HCT116 (cell line): ENCODE measurements at places on chromosomes 1 and 21. TPM values are rescaled to one million over a fixed set of nuclear protein-coding genes. Genes with fewer than 3 reads are reported as not detected.

The ESRRG gene
- total RNA-seq, result not detected

The ATP6V1G3 gene
- total RNA-seq, result not detected

The ITGB2 gene
- total RNA-seq, result 1.5 TPM

The SHISA4 gene
- total RNA-seq, result 15.2 TPM

The GSTM1 gene
- total RNA-seq, result not detected

The RBM11 gene
- total RNA-seq, result not detected

The MIB2 gene
- 194 TPM for total RNA-seq

The EXO1 gene
- 32.9 TPM for total RNA-seq

The PLA2G2C gene
- total RNA-seq, result not detected

The DIP2A gene
- 39.9 TPM for total RNA-seq

The GNG4 gene
- 10.6 TPM for total RNA-seq

The KIAA0040 gene
- 32.4 TPM for total RNA-seq

The TNFRSF4 gene
- 0.37 TPM for total RNA-seq

The TMCC2 gene
- total RNA-seq, result 2.7 TPM

The HES4 gene
- 145 TPM for total RNA-seq

DNA sequence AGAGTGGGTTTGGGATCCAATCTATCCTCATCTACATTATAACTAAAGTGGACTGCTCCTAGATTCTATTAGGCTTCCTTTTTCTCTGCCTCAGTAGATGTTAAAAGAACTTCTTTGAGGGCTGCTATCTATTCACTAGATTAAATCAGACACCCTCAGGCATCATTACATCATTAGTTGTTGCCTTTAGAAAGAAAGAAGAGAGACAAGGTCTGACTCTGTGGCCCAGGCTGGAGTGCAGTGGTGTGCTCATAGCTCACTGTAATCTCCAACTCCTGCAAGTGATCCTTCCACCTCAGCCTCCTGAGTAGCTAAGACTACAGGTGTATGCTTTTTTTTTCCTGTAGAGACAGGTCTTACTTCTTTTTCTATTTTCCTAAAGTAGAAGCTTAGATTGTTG is 71.1 kb upstream of the EXO1 start:
- no peak for DNase-seq

- no peak for DNase-seq
Observed at GRCh38 chr1:155864393-155864792, 5.0 kb downstream of the SYT11 start.

GRCh38 chr1:209265301-209265700 is 318.2 kb upstream of the CAMK1G start:
- DNase-seq, result no peak

GRCh38 chr1:214717351-214717750 is 114.4 kb downstream of the CENPF start:
- DNase-seq, result no peak

- DNase-seq, result no peak
Observed at GRCh38 chr1:220298470-220299205, 26.4 kb upstream of the RAB3GAP2 start.

DNA sequence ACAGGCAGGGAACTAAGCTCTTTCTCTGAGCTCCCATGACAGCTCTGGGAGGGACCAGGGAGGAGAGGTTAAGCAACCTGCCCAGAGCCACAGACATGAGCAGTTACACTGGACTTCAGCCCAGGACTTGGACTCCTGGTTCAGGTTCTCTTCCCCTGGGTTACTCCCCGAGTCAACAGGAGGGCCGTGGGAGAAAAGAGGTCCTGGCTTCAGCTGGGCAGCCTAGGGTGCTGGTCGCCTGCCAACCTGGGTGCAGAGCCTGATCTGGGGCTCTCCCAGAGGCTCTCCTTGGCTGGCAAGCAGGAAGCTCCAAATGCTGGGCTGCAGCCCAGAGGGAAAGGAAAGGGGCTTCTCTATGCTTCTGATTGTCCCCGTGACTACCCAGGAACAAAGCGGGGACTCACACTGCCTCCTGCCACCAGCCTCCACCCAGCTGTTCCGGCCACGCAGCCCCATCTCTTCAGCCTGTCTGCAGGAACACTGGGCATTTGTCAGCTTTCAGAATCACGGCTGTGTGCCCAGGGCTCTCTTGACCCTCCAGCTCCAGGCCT is 141.8 kb downstream of the HIVEP3 start:
- DNase-seq, result no peak

DNA sequence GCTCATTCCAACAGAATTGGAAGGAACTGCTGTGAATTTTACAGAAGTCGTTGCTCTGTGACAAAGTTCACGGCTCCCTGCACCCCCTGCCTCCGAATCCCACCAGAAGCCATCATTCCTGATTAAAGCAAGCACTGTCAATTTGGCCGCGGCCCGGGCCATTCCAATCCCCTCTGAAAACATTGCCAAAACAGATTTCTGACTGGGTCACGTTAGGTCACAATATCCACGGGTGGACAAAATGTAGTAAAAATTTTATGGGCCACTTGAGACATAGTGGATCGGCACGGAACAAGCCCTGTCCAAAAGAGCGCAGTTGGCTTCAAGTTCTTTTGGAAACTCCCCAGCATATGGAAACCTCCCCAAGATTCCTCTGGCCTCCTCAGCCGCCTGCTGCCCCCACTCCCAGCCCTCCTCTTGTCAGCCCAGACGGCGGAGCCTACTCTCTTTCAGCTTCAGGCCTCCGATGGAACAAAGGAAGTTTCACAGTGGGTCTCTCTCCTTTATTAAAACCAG is 67.2 kb upstream of the IFNAR2 start:
- DNase-seq, result no peak

- DNase-seq, result no peak
Observed at GRCh38 chr21:17351766-17352165, 161.1 kb upstream of the CXADR start.

DNA sequence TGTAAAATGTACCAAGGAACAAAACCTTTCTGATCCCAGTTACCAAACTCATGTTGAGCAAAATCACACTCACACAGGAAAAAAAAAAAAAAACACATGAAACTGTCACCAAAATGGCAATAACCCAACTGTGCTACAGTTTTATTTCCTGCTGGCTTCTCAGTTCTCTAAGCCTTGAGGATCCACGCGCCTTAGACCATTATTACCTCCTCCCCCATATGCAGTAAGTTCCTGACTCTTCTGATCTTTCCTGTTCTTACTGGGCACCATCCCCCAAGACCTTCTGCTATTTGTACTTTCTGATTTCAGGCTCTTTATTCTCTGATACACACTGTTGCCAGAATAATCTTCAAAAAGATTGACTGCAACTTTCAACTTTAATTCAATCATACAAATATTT is 79.6 kb downstream of the SLC45A1 start:
- no peak for DNase-seq

GRCh38 chr21:15282665-15283064 is 217.9 kb upstream of the NRIP1 start:
- DNase-seq, result no peak

GRCh38 chr1:219682788-219683187 is 69.9 kb upstream of the ZC3H11B start:
- DNase-seq, result no peak

DNA sequence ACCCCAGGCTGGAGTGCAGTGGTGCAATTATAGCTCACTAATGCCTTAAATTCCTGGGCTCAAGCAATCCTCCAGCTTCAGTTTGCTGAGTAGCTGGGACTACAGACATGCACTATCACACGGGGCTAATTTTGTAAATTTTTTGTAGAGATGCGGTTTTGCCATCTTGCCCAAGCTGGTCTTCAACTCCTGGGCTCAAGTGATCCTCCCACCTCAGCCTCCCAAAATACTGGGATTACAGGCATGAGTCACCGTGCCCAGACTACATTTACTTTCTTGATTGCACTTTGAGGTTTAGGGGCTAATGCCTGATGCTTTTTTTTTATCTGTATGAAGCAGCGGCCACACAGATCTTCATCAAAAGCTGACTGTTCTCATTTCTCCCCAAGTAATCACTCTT is 124.6 kb downstream of the KIF26B start:
- DNase-seq, result no peak

GRCh38 chr1:247175458-247175857 is 3.6 kb upstream of the ZNF124 start:
- DNase-seq, result no peak

- no peak for DNase-seq
Observed at GRCh38 chr1:40266786-40267535, 8.9 kb downstream of the ZMPSTE24 start.

DNA sequence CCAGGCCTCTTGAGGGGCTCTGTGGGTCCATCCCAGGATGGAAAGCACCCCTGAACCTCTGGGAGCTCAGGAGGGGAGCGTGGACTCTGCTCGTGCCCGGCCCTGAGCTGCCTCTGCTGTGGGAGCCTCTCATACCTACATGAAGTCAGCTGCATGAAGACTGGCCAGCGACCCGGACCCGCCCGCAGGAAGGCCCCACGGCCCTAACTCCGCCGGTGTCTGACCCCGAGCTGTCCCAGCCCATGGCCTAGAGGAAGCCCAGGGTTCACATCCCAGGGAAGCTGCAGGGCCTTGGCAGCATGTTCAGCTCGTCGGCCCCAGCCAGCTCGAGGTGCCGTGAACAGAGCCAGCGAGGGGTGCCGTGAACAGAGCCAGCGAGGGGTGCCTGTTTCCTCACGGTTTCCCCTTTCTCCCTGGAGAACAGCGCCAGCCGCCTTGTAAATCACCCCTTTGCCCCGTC is 178.1 kb upstream of the ARHGEF16 start:
- DNase-seq, result no peak

GRCh38 chr1:62597281-62597680 is at the start of gene ANGPTL3:
TSS of gene ANGPTL3 (plus strand) at chr1:62597520. CDS start at chr1:62597567, 47 bp downstream.
- DNase-seq, result no peak

DNA sequence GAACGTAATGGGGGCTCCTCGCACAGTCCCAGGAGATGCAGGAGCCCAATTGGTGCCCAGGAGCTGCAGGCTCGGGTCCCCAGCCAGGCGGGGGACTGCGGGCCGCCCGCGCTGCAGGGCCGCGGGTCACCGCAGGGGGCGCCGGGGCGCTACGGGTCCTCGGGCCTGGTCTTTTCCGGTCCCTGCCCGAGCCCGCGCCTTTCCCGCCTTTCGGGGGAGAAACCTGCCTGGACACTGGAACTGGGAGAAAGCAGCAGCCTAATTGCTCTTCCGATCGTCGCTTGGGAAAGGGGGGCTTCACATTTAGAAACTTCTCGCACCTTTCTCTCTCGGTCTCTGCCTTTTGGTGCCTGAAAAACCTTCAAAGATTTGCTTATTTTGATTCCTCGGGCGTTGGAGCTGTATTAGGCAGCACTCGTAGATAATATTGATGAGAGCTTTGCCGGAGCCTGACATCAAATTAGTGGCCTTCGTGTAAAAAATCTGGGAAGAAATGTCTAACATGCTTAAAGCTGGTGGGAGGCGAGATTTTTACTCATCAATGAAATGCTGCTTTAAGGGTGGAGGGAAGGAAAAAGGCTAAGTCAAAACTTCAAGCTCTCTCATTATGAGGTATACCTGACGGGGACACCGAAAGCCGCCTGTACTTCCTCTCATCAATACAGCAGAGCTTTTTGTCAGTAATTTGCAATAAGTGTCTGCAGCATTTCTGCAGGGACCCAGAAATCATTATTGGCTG is 12.6 kb upstream of the BARHL2 start:
- no peak for DNase-seq

GRCh38 chr1:6667139-6667538 is 34.5 kb downstream of the DNAJC11 start:
- DNase-seq, result no peak

GRCh38 chr1:50471967-50472366 is 48.7 kb upstream of the DMRTA2 start:
- no peak for DNase-seq

DNA sequence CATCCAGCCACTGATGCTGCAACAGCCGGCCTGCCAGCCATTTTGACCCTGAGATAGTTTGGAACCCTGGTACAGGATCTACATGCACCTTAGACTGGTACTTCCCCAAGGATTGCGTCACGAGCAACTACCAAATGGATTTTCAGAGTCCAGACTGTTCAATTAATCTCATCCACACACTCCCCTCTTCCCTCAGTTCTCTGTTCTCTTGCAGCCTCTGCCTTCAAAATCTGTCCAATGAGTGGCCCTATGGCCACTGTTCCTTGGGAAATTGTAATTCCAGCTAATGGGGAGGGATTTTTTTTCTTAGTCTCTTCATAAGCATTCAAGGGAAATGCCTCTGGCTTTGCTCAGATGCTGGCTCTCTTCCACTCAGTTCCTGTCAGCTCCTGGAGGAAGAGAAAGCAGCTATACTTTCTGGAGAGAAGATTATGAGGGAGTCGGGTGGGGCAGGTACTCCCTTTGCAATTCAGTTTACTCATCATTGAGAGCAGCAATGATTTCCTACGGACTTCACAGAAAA is 19.8 kb upstream of the UAP1 start:
- DNase-seq, result peak; percentile 47

DNA sequence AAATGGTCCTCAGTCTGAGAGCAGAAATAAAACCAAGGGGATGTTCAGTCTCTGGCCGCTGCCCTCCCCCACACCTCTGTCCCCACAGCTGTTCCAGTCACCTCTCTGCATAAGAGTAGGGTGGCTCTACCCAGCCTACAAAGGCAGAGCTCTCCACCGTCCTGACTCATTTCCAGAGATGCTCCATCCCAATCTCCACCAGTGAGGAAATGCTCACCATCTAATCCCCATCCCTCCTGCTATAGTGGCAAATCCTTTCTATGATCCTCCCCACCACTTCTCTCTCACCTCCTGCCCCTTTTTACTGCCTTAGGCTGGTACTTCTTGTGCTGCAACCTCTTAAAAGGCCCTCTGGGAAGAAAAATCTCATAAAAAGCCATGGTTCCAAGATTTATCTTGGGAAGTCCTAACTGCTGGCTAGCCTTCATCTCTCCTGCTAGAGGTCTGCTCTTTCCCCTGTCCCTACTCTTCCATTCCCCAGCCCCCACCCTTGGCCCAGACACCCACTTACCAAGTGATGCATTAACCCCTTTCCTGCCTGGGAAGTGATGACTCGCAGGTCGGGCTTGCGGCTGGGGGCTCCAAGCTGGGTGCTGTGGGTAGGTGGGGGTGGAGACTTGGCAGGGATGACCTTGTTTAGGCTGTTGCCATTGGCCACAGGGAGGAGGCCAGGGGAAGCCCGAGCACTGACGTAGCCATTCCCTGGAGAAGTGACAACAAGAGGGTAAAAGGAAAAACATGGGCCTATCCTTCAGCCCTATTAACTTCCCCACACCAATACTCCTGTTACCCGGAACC is 23.9 kb downstream of the MEF2D start:
- no peak for DNase-seq

- DNase-seq, result no peak
Observed at GRCh38 chr1:192575499-192576189, at the start of gene RGS1. TSS of gene RGS1 (plus strand) at chr1:192575773. CDS start at chr1:192575793, 20 bp downstream.

DNA sequence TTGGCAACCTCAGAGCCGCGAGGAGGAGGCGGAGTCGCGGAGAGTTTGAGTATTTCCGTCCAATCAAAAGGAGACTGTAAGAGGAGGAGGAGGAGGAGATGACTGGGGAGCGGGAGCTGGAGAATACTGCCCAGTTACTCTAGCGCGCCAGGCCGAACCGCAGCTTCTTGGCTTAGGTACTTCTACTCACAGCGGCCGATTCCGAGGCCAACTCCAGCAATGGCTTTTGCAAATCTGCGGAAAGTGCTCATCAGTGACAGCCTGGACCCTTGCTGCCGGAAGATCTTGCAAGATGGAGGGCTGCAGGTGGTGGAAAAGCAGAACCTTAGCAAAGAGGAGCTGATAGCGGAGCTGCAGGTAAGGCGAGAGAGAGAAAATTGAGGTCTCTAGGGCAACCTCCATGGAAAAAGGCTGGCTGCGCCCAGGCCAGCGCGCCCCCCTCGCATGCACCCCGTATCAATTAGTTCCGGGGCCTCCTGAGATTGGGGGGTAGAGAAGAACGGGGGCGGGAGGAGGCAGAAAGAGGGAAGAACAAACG is at the start of gene PHGDH:
TSS of gene PHGDH (plus strand) at position 131 of the 538 bp plus-strand sequence. CDS start at position 220, 89 bp downstream.
- peak; percentile 80 for DNase-seq

GRCh38 chr1:38932571-38932970 is 9.1 kb downstream of the RHBDL2 start:
- no peak for DNase-seq
